Stimulated activated CD4-positive, alpha-beta T cell treated with anti-CD3 and anti-CD28 coated beads, TNF-alpha, amount 100 ng/mL, for 48 hours (primary cell): ENCODE measurements at places on chromosomes 2 and 18.

GRCh38 chr2:36449213-36449612, 93.6 kb downstream of the CRIM1 start:
- DNase-seq = no peak

DNA sequence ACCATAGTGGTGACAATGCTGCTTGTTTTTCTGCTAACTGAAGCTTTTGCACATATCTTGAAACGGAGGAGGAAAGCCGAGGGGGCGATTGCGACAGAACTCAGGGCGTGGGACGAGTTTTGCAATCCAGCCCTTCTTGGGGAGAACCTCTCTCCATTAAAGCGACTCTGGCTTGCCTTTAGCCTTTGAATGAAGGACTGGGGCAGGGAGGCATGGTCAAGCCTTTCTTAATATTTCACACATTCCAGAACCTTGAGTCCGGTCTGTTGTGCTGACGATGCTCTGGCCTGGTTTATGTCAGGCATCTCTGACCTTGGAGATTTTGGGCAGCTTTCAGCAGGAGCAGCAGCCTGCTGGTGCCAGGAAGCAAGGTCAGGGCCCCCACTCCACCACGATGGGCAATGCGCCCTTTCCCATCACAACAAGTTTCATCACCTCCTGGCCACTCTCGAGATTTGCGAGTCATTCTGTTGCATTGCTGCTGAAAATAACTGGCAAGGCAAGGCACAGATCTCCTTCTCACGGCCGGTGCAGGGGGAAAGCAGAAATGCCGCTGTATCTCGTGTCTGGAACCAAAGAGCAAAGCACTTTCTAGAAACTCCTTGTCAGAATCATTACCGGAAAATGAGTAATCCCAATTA, 10.8 kb downstream of the EMILIN2 start:
- DNase-seq = no peak

DNA sequence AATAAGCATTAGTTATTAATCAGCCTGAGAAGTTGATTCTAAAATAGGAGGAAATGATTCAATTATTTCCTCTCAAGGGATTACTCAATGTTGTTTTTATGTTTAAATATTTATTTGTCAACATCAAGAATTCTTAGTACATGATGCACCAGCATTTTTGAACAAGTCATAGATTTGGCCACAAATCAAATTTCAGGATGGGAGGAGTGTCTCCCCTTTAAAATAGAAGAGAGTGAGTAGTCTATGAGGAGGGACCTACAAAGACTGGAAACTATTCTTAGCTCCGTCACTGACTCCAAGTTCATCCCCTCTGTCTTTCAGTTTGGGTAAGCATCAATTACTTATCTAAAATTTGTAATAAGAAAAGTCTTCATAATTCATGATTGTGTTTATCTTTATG, 18.6 kb upstream of the IL18R1 start:
- DNase-seq = no peak

DNA sequence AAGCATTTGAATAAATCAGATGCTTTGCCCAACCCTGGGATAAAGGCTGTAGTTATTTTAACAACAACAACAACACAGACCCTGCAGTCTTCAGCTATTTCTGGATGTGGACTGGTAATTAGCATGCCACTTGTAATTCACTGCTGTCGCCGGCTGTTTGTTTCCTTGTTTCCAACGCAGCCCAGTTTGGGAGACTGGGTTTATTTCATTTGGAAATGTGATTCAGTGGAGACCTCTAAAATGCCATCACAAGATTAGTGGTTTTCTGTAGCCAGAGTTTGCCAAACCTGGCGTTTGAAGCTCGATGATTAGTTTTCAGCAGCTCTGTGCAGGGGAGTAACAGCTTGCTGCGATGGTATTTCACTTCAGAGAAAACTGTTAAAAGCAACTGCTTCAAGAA, 83.5 kb downstream of the LDLRAD4 start:
- DNase-seq = no peak

DNA sequence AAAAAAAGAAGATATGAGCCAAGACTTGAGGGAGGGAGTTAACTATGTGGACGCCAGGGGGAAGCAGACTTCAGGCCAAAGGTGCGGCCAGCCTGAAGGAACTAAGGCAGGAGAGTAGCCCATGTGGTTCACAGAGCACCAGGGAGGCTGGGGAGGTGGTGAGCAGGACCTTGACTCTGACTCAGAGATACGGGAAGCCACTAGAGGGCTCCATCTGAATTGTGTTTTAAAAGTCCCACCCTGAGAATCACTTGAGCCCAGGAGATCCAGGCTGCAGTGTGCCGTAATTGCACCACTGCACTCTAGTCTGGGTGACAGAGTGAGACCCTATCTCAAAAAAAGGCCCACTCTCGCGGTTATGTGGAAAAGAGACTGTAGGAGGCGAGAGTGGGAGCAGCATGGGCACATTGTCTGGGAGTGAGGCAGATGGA, 12.3 kb downstream of the CEP192 start:
- DNase-seq = no peak

- no peak for DNase-seq
These were observed 33.7 kb upstream of the MRPL19 start for GRCh38 chr2:75612862-75613243.

- no peak for DNase-seq
These were observed 146.3 kb downstream of the GCA start for GRCh38 chr2:162490052-162490717.

DNA sequence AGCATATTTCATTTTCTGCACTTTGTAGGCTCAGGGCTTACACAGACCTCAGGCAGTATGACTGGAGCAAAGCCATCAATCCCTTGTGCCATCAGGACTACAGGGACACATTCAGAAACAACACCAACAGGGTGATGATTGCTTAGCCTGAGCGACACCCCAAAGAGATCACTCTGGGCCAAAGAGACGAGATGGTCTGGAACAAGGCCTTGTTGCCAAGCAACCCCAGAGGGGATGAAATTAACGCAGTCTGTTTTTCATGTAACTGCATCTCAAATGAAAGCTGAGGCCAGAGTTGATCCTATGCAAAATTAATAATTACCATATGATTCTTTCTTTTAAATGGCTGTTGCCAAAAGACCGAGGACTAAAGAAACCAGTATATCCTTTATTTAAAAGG, 20.2 kb upstream of the B3GNT2 start:
- DNase-seq = no peak

GRCh38 chr2:176285321-176285720, 16.1 kb downstream of the MTX2 start:
- DNase-seq = no peak

GRCh38 chr18:8349608-8350323, 259.5 kb upstream of the RAB12 start:
- DNase-seq = no peak

DNA sequence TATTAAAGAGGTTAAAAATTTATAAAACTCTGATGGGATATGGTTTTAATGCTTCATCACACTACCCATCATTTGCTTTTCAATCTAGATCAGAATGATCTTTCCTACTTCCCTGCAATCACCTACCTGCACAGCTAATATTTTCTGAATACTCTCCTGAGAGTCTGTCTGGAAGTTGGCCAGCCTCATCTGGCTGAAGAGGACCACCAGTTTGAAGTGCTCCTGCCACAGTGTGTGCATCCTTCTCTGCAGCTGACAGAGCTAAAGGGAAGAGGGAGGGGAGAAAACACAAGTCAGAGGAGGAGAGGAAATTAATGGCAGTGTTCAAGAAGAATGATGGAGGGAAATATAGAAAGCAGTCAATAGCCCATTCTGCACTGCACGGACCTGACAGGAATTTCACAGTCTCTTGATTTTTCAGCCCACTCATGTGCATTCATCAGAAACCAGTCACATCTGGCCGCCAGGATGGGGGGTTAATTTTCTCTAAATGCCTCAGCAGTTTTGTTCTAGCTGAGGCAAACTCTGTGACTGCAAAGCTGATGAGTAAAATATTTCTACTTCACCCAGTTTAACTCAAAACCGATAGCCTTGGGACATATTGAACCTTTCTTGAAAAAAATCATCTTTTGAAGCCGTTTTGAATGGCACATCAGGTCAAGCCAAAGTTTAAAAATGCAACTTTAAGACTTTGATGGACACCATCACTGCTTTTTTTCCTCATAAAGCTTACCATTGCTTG, 201.8 kb upstream of the KLHL14 start:
- no peak for DNase-seq

- no peak for DNase-seq
These were observed 49.9 kb upstream of the CALCRL start for GRCh38 chr2:187497858-187498463.
